ENCODE measurements at places on chromosomes 11 and 22.

- no peak for DNase-seq
These were observed 199.2 kb downstream of the IGLL1 start for GRCh38 chr22:23380911-23381310.

DNA sequence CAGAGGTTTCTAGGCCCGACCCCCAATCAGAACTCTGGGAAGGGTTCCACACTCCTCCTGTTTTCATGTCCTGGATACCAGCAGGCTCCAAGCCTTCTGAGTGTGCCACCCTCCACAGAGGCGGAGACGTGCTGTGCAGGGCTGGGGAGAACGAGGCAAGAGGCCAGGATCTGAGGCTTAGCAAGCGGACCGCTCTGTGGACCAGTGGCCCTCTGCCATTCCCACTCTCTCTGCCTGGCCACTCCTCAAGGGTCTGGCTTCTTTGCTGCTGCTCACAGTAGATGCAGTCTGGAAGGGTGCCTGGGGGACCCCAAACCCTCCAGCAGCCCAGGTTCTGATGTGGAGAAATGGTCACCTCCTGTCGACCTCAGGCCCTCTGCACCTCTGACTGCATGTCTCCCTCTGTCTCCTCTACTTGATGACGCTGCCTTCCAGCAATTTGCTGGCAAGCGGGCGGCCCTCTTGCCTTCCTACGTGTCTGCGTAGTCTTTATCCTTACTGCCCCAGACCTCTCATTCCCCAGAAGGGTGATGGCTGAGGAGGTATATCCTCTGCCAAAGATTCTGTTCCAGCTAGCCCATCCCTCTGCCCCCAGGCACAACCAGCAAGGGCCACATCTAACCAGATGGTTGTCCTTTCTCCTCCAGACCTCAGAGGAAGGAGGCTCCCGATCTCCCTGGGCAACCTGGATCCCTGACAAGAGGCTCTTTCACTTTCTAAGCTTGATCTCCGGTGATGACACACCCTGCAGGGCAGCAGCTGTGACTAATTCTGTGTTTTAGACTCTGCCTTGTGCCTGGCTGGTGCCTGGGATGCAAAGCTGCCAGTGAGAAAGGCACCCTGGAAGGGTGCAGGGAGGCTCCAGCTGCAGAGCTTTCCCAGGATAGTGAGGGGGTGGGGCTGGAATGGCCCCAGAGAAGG, 87.3 kb downstream of the NAT10 start:
- no peak for DNase-seq

GRCh38 chr11:18534245-18534644, 7.5 kb upstream of the TSG101 start:
- DNase-seq = no peak

DNA sequence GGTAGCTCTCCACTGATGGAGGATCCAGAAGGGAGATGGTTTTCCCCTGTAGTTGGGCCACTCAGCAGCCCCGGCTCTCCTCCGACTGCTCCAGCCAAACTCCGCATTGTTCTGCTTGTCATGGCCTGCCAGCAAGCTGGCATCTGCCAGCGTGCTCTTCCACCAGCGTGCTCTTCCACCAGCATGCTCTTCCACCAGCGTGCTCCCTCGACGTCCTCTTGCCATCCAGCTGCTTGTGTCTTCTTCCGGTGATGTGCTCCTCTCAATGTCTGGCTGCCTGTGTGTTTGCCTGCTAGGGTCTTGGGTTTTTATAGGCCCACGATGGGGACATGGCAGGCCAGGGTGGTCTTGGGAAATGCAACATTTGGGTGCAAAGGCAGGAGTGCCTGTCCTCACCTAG, 43.5 kb upstream of the GNAZ start:
- DNase-seq = no peak

- no peak for DNase-seq
These were observed 16.2 kb downstream of the TSPAN4 start for GRCh38 chr11:858762-859339.

- DNase-seq = no peak
These were observed 5.5 kb downstream of the RFPL2 start for GRCh38 chr22:32199341-32199740.

- no peak for DNase-seq
These were observed 86.0 kb downstream of the FEZ1 start for GRCh38 chr11:125410091-125410490.

DNA sequence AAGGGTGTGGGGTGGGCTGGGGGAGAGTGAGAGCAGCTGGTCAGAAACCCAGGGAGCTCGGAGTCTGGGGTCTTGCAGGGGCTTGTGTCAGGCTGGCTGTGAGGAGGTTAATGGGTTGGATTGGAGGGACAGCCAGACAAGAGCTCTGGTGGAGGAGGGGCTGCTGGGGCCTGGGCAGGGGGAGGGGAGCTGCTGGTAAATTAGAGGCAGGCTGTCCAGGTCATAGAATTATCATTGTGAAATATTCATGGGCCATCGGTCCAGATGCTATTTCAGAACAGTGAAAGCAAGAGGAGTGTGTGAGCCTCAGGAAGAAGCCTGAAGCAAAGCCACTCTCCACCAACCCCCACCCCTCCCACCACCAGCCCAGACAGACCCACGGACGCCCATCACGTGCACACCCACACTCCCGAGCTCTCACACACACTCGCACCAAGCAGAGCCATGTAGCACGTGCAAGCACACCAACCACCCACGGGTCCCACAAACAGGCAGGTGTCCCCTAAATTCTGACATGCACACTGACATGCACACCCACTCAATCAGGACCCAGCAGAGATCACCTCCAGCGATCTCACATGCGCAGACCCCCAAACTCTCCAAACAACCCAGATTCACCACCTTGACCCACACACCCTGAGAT, 18.8 kb downstream of the RTN4RL2 start:
- no peak for DNase-seq

DNA sequence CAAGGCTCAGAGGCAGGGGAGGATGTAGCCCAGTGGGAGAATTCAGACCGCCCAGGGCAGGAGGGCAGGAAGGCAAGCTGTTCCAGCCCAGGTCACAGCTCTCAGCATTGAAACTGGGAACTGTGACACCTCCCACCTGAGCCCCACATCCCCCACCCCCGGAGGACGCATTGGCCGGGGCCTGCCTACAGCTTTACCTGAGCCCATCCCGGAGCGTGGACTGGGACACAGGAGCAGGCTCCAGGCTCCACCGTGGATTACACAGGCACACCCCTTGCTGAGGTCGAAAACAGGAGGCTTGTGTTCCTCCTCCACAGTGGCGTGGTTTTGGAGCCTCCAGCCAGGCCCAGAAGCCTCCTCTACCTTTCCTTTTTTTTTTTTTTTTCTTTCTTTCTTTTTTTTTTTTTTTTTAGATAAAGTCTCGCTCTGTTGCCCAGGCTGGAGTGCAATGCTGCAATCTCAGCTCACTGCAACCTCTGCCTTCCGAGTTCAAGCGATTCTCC, 9.1 kb upstream of the PGA3 start:
- no peak for DNase-seq

Data from stimulated activated CD4-positive, alpha-beta T cell treated with anti-CD3 and anti-CD28 coated beads, TNF-alpha, amount 100 ng/mL, for 48 hours (primary cell).